Stimulated activated CD8-positive, alpha-beta memory T cell treated with anti-CD3 and anti-CD28 coated beads, Interleukin-2, amount 100 ng/mL, for 48 hours (primary cell): ENCODE measurements at places on chromosomes 1 and 21.

DNA sequence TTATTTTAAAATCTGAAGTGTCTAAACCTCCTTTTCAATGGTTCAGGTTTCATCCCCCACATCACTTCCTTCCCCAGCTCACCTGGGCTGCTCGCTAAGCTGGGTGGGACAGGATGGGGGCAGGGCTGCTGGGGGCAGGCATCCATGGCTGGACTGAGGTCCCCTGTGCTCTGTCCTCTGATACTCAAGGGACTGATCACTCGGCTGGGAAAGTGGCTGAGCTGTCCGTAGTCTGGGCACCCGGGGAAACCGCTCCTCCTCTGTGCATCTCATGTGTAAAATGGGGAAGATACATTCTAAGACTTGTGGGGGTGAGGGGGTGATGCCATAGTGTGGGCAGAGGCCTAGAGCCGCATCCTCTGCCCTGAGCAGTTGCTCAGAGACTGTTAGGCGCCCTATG lies 411.2 kb downstream of the MATN1 start:
- no peak for DNase-seq

DNA sequence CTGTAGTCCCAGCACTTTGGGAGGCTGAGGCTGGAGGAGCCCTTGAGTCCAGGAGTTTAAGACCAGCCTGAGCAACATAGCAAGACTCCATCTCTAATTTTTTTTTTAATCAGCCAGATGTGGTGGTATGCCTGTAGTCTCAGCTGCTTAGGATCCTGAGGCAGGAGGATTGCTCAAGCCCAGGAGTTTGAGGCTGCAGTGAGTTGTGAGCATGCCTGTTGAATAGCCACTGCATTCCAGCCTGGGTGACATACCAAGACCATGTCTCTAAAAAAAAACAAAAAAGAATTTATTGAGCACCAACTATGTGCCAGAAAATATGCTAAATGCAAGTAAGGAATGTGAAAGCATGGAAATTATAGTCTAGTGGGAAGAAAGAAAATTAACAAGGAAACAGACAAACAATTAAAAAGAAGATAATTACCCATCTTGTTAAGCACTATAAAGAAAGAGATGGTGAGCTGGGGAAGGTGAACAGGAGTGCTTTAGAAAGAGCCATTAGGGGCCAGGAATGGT lies 104.0 kb upstream of the ZNF678 start:
- DNase-seq: no peak

DNA sequence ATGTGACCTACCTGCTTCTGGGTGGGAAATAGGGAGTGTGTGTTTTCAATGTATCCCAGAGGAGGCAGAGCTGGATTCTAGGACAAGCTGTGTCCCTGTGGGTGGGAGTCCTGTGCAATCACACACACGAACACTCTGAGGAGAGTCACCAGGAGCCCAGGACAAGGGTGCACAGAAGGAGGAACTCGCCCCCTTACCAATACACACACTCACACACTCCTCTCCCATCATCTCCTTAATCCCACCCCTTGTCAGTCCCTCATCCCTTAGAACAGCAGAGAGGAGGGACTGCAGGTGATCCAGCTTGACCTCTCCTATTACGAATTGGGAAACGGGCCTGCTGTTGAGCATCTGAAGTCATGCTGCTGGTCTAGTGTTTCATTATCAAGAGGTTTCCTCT lies 8.5 kb upstream of the MYBPHL start:
- no peak for DNase-seq

GRCh38 chr1:7922301-7922700 lies 18.3 kb downstream of the TNFRSF9 start:
- no peak for DNase-seq

DNA sequence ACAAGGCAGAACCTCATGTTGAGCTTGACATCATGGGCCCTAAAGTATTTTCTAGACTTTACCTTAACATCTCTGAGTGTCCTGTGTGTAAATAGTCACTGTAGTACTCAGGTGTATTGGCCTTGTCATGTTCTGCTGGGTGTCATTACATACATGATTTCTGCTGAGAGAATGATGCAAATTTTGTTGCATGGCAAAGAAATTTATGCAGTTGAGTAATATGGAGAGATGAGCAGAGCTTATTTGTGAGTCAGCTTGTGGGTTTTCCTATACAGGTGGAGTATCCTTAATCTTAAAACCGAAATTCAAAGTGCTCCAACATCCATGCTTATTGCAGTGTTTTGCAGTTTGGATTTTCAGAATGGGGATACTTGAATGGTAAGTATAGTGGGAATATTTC lies 36.6 kb downstream of the RGL1 start:
- DNase-seq: no peak

DNA sequence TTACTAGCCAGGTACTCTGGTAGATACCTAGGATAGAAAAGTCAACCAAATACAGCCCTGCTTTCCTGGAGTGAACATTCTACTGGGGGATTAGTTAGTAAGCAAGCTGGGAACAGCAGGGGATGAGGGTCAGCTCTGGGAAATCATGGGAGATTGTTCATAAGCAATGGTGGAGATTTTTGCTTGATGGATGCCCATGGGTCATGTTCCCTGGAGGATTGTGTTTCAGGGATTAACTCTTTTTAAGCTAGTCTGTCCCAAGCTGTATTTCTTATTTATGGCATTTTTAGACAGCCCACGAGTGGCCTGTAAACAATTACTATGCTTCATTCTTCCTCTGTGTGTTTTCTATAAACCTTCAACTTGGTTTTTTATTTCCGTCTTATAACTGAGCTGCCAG lies 18.9 kb downstream of the CACHD1 start:
- no peak for DNase-seq

GRCh38 chr1:87421809-87422208 lies 93.1 kb downstream of the LMO4 start:
- no peak for DNase-seq

DNA sequence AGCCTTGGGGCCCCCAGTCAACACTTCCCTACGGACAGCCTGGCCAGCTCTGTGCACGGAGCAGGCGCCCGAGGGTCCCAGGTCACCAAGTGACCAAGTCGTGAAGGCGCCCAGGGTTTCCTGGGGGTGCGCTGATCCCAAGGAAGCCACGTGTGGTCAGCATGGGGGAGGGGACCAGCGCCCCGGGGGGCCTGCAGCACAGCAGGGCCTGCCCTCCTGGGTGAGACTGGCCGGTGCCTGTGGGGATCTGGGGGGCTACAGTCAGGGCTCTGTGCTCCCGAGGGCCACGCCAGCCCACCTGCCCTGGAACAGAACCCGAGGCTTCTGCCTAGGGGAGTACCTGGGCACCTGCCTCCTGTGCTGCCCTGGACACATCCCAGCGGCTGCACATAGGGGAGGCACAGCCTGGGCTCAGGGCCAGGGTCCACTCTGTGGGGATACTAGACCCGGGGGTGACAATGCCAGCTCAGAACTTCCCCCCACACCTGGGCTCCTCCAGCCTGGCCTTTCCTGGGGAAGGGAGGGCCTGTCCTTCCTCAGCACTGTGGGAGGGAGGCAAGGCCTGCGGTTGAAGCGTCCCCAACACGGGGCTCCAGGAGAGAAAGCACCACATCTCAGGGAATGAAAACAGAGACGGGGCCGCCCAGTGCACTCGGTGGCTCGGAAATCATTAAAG lies 6.2 kb upstream of the POFUT2 start:
- DNase-seq: no peak

GRCh38 chr1:227910511-227911153 lies 37.1 kb downstream of the WNT9A start:
- no peak for DNase-seq

- DNase-seq: peak; percentile 11
Observed at GRCh38 chr1:145690587-145691558, 16.3 kb downstream of the PDZK1 start.

DNA sequence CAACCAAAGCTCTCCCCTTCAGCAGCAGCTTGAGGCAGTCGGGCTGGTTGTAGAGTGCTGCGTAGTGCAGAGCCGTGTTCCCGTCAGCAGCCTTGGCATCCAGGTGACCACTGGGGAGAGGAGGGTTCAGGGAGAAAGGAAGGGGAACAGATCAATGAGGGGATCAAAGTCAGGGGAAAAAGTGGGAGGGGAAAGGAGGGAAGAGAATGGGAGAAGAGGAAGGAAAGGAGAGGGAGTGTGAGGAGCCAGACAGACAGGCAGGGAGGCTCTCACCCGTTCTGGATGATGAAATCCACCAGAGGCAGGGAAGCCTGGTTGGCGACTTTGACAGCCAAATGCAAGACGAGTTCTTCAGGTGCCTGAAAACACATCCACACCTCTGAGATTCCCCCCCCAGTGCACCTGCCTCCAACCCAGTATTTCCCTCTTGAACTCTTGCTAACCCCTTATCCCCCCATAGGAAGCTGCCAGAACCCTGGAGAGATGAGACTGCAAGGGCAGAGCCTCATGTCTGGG lies 9.8 kb upstream of the TCEA3 start:
- DNase-seq: no peak

- no peak for DNase-seq
Observed at GRCh38 chr1:92031281-92032110, 1.7 kb downstream of the EPHX4 start.

GRCh38 chr1:165666152-165666825 lies 32.1 kb downstream of the ALDH9A1 start:
- no peak for DNase-seq

- no peak for DNase-seq
Observed at GRCh38 chr21:25822981-25823380, 88.2 kb downstream of the GABPA start.

DNA sequence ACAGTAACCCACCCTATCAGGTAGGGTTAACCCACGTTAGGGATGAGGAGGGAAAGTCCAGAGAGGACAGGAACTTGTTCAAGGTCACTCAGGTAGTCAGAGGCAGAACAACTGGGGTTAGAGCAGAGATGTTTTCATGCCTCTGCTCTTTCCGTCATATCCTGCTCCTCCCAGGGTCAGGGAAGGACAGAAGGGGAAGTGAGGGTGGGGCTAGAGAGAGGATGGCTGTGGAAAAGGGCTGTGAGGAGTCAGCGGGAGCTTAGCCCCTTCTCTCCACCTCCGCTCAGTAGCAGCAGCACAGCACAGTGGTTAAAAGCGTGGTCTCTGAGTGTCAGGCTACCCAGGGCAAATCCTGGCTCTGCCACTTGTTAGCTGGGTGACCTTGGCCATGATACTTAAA lies 36.5 kb downstream of the DDX20 start:
- no peak for DNase-seq

DNA sequence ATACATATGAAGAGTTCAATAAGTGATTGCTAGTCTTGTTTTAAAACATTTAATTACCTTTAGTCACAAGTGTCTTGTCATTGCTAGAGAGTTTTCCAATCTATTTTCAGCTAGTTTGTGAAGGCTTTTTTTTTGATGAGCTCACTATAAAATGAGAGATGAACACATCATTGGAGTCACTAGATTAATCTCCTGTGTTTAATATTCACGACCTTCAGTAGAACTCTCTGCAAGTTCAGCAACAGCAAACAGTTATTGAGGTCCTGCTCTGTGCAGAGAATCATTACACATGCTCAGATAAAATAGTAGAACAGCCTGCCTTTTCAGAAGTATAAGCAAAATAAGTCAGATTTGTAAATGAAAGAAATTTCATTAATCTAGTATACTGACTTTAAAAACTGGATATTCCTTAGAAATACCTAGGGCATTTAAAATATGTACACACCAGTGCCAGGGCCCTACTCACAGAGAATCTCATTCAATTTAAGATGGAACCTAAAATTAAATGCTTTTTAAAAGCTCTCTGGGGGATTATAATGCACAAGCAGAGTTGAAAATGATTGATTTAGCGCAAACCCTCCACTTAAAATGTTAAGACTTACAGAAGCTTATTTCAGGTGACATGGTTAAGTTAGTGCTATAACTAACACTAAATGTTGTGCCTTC lies 30.5 kb downstream of the KRTAP20-3 start:
- DNase-seq: no peak

DNA sequence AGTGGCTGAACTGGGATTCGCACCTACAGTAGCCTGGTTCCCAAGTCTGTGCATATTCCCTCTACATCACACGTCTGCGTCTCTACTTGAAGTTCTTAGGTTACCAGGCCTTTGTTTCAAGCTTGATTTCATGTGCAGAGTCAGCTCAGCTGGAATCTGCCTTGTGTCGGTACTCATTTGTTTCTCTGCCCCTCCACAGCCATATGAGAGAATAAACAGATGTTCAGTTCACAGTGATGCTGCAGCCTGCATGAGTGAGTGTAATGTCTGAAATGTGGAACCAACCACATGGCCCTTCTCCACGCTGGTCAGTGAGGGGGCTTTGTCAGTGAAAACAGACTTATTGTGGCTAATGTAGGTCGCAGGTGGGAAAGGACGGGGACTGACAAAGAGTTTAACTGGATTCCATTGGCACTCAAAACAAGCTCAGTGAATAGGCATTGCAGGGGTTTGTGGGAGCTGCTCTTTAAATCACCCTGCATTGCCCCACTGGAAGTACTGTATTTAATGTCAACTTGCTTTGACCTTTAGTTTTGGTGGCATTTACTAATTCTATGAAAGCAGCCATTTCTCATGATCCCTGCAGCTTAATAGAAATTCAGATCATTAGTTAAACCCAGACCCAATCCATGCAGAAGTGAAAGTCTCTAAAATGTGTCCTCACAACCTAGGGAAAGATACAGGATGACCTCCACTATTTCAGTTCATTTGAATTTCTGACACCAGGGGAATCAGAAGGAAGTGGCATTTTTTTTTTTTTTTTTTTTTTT lies 136.4 kb upstream of the FAM78B start:
- no peak for DNase-seq

GRCh38 chr1:87362834-87363426 lies 34.2 kb downstream of the LMO4 start:
- DNase-seq: no peak

DNA sequence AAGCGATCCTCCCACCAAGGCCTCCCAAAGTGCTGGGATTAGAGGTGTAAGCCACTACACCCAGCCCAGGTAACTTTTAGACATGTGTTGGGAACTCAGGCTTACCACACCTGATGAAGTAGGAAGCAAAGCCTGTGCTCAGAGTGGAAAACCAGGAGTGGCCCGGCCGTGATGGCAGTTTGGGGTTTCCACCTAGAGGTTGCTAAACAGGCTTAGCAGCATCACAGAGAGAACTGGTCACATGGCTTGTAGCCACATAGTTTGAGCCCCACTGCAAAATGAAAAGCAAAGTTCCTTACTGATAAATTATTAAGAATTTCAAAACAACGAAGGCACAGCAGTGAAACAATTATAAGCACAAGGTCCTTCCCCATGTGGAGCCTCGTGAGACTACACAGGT lies 142.6 kb upstream of the CXADR start:
- no peak for DNase-seq

- DNase-seq: no peak
Observed at GRCh38 chr1:192749349-192749748, 59.5 kb upstream of the RGS2 start.

DNA sequence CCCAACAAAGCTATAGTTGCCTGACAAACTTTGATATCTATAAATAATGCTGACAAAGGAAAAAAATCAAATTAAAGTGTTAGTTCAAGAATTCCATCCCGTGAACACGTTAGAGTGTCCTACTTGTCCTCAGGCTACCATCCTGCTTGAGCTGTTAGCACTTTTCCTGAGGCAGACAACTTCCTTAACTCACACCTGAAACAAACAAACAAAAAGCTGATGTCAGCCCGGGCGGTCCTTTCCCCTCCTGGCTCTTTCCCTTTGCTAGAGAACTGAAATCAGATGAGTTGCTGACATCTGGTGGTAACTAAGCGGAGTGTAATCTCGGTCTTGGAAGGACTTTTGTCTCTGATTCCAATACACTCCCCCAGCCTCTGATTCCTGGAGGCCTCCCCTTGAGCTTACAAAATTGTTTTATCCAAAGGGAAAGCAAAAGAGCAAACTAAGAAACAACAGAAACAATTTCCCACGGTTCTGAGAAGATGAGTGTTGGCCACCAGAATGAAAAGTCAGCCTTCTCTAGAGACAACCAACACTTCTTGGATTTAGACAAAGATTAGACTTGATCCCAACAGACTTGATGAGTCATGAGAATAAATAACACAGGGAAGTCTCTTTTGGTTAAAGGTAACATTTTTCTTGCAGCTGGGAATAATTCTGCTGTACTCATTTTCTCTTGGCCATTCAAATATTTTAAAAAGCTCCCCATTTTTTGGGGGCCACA lies 135.4 kb downstream of the PROX1 start:
- no peak for DNase-seq
